ENCODE measurements at places on chromosomes 2 and 18. TPM values are rescaled to one million over a fixed set of nuclear protein-coding genes. Genes with fewer than 3 reads are reported as not detected.

The CLEC4F gene
- polyA plus RNA-seq: 0.06 TPM

The PRKRA gene
- 69.7 TPM for polyA plus RNA-seq

The UGT1A6 gene
- polyA plus RNA-seq: 2.8 TPM

DNA sequence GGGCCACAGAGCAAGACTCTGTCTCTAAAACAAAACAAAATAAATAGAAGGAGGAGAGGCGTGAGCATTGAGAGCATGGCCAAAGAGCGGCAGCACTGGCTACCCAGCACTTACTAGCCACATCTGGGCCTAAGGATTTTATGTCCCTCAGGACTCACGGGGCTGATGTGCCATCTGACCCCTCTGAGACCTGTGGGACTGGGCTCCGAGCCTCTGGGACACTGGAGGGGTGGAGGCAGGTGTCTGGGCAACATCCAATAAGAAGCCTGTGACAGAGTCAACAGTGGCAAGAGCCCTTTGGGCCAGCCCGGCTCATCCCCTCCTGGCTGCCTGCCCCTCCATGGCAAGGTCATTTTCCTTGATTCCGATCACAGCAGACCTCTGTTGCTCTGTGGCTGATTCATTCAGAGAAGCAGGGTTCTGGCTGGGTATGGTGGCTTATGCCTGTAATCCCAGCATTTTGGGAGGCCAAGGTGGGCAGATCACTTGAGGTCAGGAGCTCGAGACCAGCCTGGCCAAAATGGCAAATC is 60.7 kb downstream of the RRM2 start:
- no peak for DNase-seq

GRCh38 chr2:239756031-239756789 is 268.9 kb downstream of the NDUFA10 start:
- DNase-seq: no peak

DNA sequence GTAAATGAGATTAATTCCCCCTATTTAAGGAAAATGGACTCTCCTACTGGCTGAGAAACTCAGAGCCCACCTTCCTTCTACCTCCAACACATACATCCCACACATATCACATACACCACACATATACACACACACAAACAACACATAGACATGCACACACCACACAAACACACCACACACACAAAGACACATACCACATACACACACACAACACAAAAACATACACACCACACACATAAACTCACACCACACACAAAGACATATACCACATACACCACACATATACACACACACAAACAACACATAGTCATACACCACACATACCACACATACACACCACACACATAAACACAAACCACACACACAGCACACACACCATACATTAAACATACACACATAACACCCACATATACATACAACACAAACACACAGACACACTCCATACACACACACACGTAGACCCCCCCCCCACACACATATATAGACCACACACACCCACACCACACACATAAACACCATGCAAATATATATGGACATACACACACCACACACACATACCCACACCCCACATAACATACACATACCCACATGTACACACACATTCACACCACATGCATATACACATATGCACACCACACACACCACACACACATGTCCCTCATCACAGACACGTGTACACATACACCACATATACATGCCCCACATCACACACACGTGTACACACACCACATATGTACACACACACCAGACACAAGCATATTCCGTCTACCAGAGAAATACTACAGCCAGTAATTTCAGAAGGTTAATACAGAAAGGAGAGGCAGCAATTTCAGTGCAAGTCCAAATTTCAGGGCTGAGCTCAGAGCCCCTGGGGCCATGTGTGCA is 204.3 kb downstream of the SNTG2 start:
- no peak for DNase-seq

DNA sequence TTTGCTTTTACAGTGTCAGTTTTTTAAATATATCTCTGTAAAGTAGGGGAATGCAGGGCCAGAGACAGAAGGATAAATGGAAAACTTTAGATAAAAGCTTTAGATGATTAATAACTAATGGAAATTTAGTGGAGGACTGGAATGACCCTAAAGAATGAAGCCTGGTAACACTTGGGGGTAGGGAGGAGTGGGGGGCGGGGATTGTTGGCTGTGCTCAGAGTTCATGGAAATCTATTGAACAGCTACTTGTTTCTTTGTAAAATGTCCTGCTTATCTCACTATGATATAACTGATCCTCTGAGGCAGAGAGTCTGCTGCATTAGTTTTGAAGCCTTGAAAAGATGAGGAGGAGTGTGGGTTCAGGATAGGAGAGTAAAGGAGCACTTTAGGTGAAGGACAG is 90.5 kb downstream of the TMEM185B start:
- DNase-seq: no peak

DNA sequence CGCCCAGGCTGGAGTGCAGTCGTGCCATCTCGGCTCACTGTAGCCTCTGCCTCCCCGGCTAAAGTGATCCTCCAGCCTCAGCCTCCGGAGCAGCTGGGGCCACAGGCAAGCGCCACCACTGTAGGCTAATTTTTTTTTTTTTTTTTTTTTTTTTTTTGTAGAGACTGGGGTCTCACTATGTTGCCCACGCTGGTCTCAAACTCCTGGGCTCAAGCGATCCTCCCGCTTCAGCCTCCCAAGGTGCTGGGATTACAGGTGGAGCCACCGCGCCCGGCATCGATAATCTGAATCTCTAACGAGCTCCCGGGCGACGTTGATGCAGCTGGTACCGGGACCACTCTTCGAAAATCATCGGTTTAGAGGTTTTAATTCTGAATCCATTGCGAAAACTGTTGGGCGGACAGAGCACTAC is 520 bp upstream of the CYP20A1 start:
- no peak for DNase-seq

- DNase-seq: no peak
Measured at GRCh38 chr2:74646201-74646600, 1.9 kb downstream of the M1AP start.

GRCh38 chr2:219392754-219393153 is 5.0 kb upstream of the DNPEP start:
- no peak for DNase-seq

DNA sequence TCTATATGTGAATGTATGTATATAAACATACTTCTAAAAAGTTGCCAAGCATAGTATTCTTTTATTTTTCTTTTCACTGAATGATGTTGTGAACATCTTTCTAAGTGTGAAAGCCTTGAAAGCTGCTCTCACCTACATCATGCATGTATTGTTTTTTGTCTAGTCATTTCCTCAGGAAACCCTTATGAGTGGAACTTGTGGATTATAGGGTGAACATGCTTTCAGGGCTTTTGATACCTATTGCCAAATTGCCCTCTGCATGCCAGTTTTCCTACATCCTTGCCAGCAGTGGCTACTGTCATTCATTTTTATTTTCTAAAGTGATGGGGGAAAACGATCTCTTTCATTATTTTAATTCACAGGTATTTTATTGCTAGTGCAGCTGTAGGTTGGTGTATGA is 78.3 kb downstream of the ADAM23 start:
- no peak for DNase-seq

GRCh38 chr2:228268301-228268700 is 86.8 kb upstream of the SPHKAP start:
- DNase-seq: no peak

- no peak for DNase-seq
Measured at GRCh38 chr2:136021976-136022375, 36.5 kb upstream of the DARS1 start.

DNA sequence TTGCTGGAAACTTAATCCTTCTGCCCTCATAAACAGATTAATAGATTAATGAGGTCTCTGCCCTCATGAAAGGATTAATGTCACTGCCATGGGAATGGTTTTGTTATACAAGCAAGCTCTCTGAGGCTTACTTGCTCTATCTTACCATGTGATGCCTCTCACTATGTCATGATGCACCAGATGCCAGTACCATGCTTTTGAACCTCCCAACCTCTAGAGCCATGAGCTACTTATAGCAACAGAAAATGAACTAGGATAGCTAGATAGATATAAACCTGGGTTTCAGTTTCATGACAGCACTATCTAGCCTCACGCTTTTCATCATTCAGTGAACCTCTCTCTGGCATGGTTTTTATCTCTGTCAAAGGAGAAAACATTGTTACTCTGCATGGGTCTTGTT is 371.6 kb upstream of the LRP1B start:
- DNase-seq: no peak

DNA sequence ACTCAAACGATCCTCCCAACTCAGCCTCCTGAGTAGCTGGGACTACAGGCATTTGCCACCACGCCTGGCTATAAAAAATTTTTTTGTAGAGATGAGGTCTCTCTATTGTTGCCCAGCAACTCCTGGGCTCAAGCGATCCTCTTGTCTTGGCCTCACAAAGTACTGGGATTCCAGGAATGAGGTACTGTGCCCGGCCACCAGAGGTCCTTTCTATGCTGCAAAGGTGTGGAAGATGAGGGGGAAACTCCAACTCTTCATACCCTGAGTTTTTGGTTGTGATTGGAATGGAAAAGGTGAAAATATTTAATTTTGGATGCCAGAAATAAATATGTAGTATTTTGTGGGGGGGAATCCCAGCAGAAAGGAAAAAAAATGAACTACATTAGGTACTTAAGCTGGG is 36.0 kb downstream of the MRPL33 start:
- no peak for DNase-seq

DNA sequence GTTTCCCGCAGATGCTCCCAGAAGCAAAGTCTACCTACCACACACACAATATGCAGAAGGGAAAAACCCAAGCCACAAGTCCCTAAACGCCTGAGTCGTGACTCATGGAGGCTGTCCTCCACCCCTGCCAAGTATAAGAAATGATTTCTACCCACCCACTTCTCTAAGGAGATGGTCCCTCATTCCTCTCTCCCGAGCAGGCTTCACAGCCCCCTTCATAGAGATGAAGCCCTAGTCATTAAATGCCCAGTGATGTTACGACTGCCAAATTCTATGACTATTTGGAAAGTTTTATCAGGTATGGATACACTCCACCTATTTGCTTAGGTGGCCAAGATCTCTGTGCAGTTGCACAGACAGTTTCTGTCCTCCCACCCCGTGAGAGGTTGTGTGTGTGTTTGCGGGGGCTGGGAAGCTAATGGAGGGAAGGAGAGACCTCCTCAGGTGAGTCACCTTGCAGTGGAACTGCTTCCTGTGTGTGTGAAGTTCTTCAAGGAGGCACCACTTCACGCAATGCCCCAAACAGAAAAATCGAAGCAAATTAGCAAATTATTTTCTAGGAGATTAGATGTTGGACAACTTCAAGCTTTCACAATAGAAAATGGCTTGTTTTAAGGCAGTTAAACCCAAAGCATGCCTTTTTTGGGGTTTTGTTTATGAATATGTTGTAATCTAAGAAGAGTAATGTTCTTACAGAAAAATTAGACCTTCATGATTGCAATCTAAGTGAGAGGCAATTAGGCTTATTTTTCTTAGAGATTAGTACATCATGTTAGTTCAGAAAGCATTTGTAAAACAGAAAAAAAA is 175.2 kb downstream of the TGIF1 start:
- DNase-seq: no peak
